ENCODE measurements at places on chromosomes 2 and 18.

DNA sequence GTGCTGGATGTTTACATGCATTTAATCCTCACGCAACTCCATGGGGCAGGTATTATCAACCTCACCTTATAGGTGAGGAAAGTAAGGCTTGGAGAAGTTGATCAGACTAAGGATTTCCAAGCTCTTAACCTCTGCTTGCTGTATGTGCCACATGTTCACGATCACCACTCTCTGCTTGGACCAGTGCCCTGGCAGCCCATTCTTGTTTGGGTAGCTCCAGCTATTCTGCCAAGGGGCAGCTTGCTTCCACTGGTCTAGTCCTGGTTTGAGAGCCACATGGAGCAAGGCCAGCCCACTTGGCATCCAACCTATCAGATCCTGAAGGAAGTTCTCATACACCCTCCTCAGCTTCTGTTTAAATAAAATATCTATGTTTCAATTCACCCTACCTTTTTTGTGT, 14.3 kb downstream of the PLB1 start:
- no peak for DNase-seq

- no peak for DNase-seq
Measured at GRCh38 chr2:136134126-136134525, 16.2 kb upstream of the CXCR4 start.

DNA sequence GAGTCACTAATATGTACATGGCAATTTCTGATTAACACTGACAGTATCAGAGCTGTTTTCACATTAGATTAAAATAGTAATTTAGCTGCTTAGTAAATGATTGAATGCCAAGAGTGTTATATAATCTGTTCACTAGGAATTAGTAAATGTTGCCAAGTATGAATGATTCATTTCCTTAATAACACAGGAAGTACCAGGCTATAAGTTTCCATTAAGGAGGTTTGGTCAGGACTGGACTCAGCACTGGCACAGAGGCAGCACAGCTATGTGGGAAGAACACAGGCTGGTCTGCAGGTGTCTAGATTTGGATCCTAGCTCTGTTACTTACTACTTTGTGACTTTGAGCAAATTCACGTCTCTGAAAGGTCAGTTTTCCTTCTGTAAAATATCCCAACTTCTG, 97.2 kb downstream of the TDRD15 start:
- no peak for DNase-seq

- DNase-seq: no peak
Measured at GRCh38 chr2:128416109-128416785, 97.6 kb upstream of the HS6ST1 start.

GRCh38 chr2:40283111-40283909, 168.6 kb downstream of the SLC8A1 start:
- DNase-seq: no peak

DNA sequence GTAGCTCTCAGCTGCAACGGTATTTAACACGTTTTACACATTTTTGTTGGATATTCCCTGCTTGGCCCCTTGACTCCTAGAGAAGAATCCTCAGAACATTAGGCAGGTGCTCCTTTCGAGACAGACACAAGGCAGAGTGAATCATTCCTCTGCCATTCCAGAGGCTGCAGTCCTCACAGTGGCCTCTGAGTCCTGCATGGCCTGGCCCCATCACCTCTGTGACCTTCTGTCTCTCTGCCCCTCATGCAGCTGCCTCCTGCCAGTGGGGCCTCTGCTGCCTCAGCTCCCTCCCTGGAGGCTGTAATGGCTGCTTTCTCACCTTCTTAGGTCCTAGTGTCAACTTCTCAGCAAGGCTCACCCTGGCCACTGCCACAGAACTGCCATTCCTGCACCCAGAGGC, 101.3 kb downstream of the PTPRM start:
- no peak for DNase-seq

GRCh38 chr2:236449167-236449761, 120.4 kb upstream of the ACKR3 start:
- no peak for DNase-seq

- DNase-seq: no peak
Measured at GRCh38 chr2:111227716-111228141, 107.0 kb downstream of the BCL2L11 start.

- DNase-seq: no peak
Measured at GRCh38 chr2:59560769-59561168, 992.7 kb downstream of the BCL11A start.

DNA sequence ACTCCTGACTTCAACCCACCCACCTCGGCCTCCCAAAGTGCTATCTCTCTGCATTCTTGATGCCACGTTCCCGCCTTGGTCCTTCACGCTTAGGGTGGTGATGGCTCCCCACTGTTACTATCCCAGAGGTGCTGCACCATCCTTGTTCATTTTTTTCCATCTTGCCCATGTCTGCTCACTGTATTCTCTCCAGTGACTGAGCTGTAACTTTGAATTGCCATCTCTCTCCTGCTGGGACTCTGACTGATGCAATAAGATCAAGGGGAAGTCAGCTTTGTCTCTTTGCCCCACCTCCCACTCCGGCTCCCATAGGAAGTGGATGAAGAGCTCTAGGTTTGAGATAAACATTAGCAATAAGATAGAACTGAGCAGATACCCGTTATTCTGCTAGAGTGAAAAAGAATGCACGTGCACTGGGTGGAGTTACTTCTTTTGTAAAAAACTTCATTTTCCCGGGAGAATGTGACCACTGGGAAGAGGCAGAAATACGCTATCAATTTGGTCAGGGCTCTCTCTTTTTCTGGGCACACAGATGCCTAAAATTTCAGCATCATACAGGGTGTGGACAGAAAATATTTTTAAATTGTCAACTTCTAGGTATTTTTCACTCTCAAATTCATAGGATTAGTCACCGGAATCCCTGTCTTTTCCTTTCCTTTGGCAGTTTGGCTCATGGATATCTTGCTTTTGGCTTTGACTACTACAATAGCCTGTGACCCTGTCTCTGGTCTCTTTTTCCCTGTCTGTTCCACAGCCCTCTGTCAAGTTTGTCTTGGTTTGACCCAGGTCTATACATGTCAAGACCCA, 105.4 kb downstream of the POLR1A start:
- DNase-seq: no peak

DNA sequence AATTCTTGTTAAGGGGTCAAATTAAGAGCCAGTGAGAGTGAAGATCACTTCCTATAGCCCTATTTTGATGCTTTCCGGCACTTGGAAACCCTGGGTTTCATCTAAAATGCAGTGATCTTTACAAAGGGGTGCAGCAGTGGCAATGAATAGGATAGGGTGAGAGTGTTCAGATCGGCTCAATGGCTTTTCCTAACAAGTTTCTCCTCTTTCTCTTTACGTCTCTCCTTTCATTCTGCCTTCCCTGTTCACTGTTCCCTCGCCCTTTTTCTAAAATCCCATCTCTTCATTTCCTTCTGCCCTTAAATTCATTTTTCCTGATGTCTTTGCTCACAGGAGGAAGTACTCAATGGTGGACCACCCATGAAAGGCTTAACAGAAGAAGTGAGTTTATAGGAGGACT, 86.0 kb downstream of the CTIF start:
- no peak for DNase-seq

- DNase-seq: no peak
Measured at GRCh38 chr2:97699765-97700444, 13.5 kb upstream of the ZAP70 start.

- DNase-seq: no peak
Measured at GRCh38 chr2:149652926-149653325, 65.4 kb upstream of the MMADHC start.

DNA sequence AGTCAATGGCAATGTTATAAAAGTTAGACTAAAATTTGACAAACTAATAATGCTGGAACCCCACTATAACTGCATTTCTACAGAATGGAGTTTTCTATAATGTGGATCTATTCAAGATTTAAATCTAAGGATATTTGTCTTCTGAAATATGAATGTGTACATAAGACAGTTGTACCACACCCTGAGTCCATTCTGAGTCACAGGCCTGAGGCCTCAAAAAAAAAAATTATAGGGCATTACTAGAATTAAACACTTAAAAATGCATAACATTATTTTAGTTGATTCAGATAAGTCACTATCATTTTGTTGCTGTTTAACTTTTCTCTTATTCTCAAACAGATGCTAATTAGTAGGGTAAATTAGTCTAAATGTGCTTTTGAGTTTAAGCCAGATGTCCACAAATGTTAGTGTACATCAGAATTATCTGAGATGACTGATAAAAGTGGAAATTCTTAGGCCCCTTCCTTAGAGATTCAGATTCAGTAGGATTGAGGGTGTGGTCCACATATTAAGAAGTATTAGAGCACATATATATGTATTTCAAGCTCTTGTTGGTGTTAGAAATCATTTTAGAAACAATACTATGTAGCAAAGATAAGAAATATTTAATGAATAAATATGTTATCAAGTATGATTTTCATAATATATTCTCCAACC, 42.4 kb upstream of the COL5A2 start:
- DNase-seq: no peak

DNA sequence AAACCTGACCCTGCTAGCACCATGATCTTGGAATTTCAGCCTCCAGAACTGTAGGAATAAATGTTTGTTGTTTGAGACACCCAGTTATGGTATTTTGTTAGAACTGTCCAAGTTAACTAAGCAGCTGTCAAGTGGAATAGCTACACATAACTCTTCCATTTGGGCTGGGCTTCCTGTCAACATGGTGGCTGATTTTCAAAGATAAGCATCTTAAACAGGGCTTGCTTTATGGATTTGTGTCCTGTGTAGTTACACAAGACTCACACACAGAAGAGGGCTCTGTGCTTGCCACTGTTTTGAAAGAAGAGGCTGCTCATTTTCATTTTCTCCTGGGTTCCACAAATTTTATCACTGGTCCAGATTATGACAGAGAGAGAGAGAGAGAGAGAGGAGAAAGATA, 35.7 kb downstream of the GCG start:
- no peak for DNase-seq

GRCh38 chr2:30425326-30425725, 21.7 kb upstream of the LCLAT1 start:
- no peak for DNase-seq

DNA sequence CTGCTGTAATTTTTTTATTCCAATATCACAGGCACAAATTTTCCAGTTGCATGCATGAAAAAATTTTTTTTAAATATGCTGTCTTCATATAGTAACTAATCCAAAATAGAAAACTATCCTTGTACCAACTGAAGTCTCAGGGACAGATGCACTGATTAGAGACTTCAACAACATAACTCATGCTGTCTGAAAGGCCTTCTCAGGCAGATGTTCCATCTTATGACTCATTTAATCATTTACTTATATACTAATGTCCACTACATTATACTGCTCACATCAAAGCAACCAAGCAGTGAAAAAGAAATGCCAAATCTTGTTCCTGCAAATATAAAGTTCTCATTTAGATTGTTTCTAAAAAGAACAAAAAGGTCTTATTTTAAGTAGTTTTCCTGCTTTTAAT, 53.1 kb downstream of the OLA1 start:
- no peak for DNase-seq

GRCh38 chr18:13239171-13239956, 20.8 kb downstream of the LDLRAD4 start:
- DNase-seq: no peak

DNA sequence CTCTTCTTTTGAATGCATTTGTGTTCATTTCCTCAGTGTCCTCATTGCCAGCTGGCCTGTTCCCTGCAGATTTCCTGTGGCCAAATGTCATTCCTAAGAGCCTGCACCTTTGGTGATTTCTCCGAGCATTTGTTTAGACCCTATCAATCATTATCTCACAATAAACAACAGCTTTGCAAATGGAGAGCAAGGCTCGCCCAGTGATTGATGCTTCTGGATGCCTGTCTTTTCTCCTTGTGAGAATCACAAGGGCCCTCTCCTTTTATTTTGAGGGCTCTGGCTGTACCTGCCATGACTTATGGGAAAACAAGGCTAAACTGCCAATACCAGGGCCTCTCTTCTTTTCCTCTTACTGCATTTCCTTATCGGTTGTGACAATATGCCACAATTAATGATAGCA, 1454.4 kb upstream of the CELF4 start:
- DNase-seq: no peak

GRCh38 chr2:128502638-128503246, 184.1 kb upstream of the HS6ST1 start:
- no peak for DNase-seq

- no peak for DNase-seq
Measured at GRCh38 chr18:65567372-65567771, 183.4 kb upstream of the CDH7 start.

GRCh38 chr18:23835506-23835905, 146.3 kb downstream of the LAMA3 start:
- no peak for DNase-seq

DNA sequence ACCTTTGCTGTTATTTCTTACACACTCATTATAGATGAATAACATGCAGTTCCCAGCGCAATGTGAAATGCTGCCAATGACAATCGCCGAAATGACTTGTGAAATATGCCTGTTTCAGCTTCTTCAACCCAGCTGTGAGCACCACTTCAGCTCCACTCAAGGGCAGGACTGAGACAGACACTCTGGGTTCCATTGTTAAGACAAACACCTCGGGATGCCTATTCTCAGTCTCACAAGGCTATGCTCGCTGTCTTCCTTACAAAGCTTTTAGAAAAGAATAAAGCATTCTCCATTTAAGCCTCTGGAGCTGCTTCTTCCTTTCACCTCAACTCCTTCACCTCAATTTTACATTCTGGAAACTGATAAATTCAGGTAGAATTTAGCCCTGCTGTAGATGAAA, 4.2 kb downstream of the CBLN2 start:
- no peak for DNase-seq

DNA sequence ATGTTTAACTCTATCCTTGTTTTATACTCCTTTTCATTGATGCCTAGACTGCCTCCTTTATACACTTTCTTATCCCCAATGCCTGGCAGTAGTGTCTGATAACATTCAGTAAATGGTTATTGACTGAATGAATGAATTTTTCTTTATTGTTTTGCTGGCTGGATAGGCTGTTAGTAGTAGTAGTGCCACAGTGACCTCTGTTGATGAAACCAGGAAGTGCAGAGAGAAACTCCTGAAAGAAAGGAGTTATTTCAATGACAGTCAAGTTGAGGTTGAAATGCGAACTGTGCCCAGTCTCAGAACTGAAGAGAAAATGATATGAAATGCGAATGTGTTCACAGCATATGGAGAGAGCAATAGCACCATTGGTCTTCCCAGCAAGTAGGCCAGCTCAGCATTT, 26.8 kb upstream of the SLC9A2 start:
- DNase-seq: no peak

GRCh38 chr2:36499128-36499820, 98.7 kb downstream of the FEZ2 start:
- no peak for DNase-seq

- no peak for DNase-seq
Measured at GRCh38 chr2:189281201-189281600, 101.6 kb upstream of the COL5A2 start.

GRCh38 chr2:69950241-69950640, 11.2 kb downstream of the ASPRV1 start:
- no peak for DNase-seq

- DNase-seq: no peak
Measured at GRCh38 chr2:37851828-37852584, 73.1 kb upstream of the RMDN2 start.
